Renal cortex interstitium (tissue), 15 donors: ENCODE measurements at places on chromosomes 13 and 19.

DNA sequence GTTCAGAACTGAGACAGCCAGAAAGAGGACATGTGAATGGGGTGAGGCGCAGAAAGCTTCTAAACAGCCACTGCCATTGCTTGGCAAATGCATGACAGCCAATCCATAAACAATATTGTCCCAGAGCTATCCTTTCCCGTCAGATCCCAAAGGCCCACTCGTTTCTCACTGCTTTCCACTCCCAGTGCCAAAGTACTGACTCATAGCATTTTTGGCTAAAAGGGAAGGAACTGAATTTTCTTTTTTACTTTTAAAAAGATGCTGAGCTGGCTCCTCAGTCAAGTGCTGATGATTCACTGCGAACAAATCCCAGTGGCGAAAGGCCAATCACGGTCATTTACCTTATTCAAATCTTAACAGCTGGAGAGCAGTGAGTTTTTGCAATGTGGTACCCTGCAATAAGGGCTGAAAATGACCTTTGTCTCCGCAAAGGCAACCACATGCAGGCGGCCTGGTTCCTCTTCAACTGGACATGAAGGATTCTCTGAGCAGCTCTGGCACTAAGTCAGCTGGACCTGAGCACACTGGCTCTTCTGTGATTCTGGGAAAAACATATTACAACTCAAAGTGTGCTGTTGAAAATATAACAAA lies 151.7 kb downstream of the DCLK1 start:
- DNase-seq, result no peak

DNA sequence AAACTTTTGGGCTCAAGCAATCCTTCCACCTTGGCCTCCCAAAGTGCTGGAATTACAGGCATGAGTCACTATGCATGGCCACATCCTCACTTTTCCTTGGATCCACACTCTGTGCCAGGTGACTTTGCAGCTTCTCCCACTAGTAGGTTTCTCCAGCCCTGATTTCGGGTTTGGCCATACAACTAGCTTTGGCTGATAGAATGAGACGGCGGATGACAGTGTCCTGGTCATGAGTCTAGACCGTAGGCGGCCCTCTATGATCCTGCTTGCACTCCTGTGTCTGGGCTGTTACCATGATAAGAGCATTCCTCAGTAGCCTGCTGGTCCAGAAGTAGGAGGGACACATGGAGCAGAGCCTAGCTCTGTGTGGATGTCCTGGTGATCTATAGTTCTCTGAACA lies 112.5 kb upstream of the KL start:
- DNase-seq, result no peak

DNA sequence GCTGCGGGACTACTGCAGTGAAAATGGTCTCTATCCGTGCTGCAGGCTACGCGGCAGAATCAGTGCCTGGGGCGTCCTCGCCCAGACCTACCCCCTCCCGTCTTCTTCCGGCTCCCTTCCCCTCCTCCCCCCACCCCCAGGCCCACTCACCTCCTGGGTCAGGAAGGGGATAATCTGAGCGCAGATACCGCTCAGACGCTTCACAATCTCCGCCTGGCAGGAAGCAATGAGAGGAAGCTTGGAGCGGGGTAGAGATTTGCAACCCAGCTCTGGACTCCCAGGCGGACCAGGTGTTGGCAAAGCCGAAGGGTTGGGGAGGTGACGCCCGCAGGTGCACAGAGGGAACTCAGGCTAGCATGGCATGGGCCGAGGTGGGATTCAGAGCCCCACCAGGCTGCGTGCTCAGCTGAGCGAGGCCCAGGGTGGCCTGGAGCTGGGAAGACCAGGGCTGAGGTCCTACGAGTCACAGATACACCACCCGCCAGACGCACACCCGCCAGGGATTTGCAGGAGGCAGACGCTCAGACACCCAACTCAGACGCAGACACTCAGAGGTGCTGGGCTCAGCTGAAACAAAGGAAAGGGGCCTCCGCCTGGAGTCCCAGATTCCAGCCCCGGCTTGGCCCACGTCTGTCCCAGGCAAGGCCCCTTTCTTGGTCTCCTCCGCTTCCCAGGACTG lies 4.1 kb downstream of the TLE2 start:
- DNase-seq, result no peak

GRCh38 chr19:23116802-23117571 lies at the start of gene ZNF730:
ZNF730 (plus strand) TSS chr19:23117025; CDS start chr19:23117174, 149 bp downstream.
- DNase-seq, result peak; percentile 53

DNA sequence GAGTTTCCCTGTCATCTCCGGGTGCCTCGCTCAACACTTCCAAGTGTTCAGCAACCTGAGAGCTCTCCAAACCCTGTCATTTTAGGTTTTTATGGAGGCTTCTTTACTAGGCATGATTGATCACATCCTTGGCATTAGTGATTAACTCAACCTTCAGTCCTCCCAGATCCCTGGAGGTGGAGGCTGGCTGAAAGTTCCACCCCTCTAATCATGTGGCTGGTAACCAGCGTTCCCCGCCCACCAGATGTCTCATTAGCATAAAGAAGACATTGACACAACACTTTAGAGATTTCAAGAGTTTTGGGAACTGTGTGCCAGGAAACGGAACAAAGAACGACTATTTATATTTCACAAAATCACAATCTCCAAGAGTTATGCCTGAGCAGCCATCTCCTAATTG lies 71.1 kb upstream of the RGCC start:
- DNase-seq, result no peak

DNA sequence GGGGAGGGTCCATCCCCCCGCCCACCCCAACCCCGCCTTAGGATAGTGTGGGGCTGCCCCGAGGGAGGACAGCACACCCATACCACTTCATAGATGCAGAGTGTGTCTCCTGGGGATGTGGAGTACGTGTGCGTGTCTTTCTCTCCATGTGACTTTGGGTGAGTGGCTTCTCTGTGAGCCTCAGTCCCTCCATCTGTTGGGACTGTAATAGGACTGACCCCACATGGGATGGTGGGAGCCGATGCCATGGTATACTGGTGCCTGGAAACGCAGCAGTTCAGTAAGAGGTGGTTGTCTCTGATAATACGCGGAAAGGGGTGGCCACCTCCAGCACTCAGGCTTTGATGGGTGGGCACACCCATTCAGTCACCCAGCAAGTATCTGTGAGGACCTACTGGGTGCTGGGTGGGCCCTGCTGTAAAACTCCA lies 816 bp upstream of the PRKD2 start:
- no peak for DNase-seq

- DNase-seq, result no peak
These were observed 2.2 kb downstream of the ZNF175 start for GRCh38 chr19:51573331-51573730.

- DNase-seq, result no peak
These were observed 3.5 kb upstream of the EPHX3 start for GRCh38 chr19:15235781-15236180.

DNA sequence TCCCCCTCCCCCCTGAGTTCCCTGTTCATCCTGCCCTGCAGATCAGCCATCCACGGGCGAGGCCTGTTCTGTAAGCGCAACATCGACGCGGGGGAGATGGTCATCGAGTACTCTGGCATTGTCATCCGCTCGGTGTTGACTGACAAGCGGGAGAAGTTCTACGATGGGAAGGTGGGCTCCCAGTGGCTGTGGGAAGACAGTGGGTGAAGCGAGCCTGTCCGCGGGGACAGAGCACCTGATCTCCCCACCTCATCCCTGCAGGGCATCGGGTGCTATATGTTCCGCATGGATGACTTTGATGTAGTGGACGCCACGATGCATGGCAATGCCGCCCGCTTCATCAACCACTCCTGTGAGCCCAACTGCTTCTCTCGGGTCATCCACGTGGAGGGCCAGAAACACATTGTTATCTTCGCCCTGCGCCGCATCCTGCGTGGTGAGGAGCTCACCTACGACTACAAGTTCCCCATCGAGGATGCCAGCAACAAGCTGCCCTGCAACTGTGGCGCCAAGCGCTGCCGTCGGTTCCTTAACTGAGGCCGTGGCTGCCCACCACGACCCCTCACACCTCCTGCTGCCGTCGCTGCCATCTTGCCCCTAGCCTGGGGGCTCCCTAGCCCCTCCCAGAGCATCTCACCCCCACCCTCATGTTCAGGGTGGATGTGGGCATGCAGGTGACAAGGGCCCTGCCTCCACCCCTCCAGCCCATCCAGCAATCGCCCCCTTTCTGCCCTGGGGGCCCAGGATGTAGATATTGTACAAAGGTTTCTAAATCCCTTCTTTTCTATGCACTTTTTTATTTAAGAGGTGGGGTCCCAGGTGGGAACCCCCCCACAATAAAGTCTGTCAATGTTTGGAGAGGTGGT lies 4.0 kb downstream of the IGFLR1 start:
- no peak for DNase-seq
